ENCODE measurements at places on chromosomes 16 and 17. TPM values are rescaled to one million over a fixed set of nuclear protein-coding genes. Genes with fewer than 3 reads are reported as not detected.

The SLC35G6 gene
- total RNA-seq: not detected

The SOST gene
- not detected for total RNA-seq

The BAHCC1 gene
- 24.1 TPM for total RNA-seq

The C16orf86 gene
- total RNA-seq: 13.2 TPM

The RNF222 gene
- total RNA-seq: not detected

The TOP2A gene
- total RNA-seq: 0.82 TPM

The SLX4 gene
- total RNA-seq: 2.4 TPM

The TSEN54 gene
- total RNA-seq: 23.8 TPM

The TSPAN10 gene
- total RNA-seq: 0.44 TPM

The CEP295NL gene
- total RNA-seq: 6.1 TPM

The PRSS33 gene
- not detected for total RNA-seq

The GPRC5C gene
- total RNA-seq: 8.0 TPM

The AGRP gene
- total RNA-seq: not detected

The NXPH3 gene
- 0.65 TPM for total RNA-seq

The MYO15A gene
- 0.44 TPM for total RNA-seq

The SMCR8 gene
- total RNA-seq: 17.3 TPM

The TLCD2 gene
- total RNA-seq: 21.4 TPM

The SLC16A11 gene
- total RNA-seq: not detected

The SNX20 gene
- total RNA-seq: 4.4 TPM

The RHBDL1 gene
- total RNA-seq: 0.66 TPM

The DNAI2 gene
- total RNA-seq: not detected

The PRDM7 gene
- total RNA-seq: not detected

The NPIPA8 gene
- total RNA-seq: not detected

The MT4 gene
- total RNA-seq: not detected

The ABCC11 gene
- total RNA-seq: not detected

The ABCC12 gene
- total RNA-seq: not detected

The SOCS7 gene
- 9.7 TPM for total RNA-seq

The SHBG gene
- 0.57 TPM for total RNA-seq

The SCNN1B gene
- 2.9 TPM for total RNA-seq

The BICDL2 gene
- not detected for total RNA-seq

The CES3 gene
- total RNA-seq: 1.5 TPM

The C1QTNF1 gene
- total RNA-seq: 469 TPM

The ZNF750 gene
- not detected for total RNA-seq

The PPY gene
- total RNA-seq: not detected

The FN3KRP gene
- 12.3 TPM for total RNA-seq

The KREMEN2 gene
- not detected for total RNA-seq

The SLC52A1 gene
- total RNA-seq: not detected

The CASKIN2 gene
- 26.6 TPM for total RNA-seq

The ZPBP2 gene
- total RNA-seq: not detected

All from subcutaneous adipose tissue (tissue), 4 donors.